NCI-H774 (cell line): ENCODE measurements at places on chromosomes 4 and X.
A peak's percentile ranks its signal among the peaks of the same experiment; 100 is the strongest.

DNA sequence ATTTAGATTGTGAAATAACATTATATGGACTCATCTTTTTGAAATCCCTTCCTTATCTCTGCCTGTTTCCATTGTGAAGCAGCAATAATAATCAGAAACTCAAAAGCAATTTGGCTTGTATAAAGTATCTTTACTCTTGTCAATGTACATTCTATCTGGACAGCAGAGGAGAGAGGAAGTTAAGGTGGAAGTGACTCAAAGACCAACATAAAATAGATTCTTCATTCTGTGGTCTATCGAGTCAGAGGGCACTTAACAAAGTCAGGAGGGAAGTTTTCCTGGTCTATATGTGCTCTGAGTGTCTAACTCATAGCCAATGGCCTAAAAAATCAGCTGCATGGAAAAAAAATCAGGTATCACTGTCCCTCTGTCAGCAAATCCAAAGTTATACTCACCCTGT lies 155.5 kb downstream of the EMCN start:
- DNase-seq, result no peak

- no peak for DNase-seq
Observed at GRCh38 chr4:3239303-3239702, 9.7 kb upstream of the MSANTD1 start.

GRCh38 chr4:31204874-31205273 lies 484.7 kb downstream of the PCDH7 start:
- no peak for DNase-seq

- no peak for DNase-seq
Observed at GRCh38 chr4:148780426-148781005, 338.3 kb upstream of the NR3C2 start.

DNA sequence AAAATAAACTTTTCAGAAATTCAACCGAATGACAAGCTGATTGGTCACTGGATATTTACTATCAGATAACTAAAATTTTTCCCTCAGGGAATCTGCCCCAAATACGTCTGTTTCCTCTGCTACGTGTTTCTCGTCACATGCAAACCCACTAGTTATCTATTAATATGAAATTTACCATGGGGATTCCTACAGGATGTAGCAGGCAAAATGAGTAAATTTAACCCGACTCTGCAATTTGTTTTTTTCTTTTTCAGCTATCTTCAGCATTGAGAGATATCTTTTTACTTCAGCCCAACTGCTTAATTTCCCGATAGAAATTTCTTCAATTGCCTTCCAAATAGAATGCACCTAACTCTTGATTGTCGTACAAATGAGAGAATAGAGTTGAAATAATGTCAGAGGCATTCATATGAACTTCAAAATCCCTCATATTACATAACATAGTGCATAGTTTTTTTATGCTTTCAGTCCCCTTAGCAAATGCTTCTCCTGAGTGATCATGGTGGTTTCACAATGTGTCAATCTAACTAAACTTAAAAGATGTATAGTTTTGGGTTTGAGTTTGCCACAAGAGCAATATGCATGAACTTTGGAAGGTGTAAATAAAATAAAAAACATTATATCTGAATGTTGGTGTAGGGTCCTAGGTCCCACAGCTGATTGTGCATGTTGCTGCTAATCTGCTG lies 913.1 kb upstream of the GRIA3 start:
- DNase-seq, result no peak

- peak; percentile 42 for DNase-seq
Observed at GRCh38 chr4:80243274-80244018, 23.0 kb upstream of the FGF5 start.

DNA sequence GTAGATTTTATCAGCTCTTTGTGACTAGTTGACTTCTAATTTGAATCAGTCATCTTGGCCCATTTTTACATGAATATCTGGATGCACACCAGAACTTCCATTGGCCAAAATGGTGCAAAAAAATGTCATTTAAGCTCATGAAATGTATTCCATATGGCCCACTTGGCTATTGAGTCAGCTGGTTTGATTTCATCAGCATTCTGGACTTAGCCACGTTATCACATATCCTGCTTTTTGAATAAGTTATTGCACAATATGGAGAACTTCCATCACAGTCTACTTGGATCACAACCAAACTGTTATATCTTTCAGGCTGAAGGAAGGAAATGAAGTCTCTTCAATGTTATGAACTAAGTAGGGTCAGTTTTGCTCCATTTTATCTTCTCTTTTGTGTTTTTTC lies 640.6 kb downstream of the PCDH7 start:
- DNase-seq, result no peak

GRCh38 chr4:108635070-108635655 lies 14.8 kb downstream of the RPL34 start:
- no peak for DNase-seq
